CD4-positive, alpha-beta T cell (primary cell): ENCODE measurements at places on chromosomes 2 and 18. TPM values are rescaled to one million over a fixed set of nuclear protein-coding genes. Genes with fewer than 3 reads are reported as not detected.

The G6PC2 gene
- total RNA-seq, result not detected

The CCDC148 gene
- total RNA-seq, result not detected

The RTP5 gene
- 0.30 TPM for total RNA-seq

- DNase-seq, result no peak
Observed at GRCh38 chr2:107775211-107775610, 51.5 kb upstream of the RGPD4 start.

DNA sequence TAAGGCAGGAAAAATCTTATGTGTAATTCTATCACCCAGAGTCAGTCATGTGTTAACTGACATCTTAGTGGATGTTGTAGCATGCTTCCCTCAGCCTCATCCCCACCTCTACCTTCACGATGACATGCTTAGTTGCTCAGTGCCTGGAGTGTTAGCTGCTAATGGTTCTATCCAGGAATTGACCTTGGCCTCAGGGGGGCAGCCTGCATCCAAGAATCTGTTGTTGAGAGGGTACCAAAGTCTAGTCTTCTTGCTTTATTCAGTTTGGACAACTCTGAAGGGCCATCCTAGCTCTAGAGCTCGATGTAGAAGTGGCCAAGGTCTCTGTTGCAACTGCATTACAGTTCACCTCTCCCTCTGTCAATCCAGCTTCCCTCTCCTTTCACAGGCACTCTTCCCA, 61.2 kb downstream of the ACYP2 start:
- no peak for DNase-seq

DNA sequence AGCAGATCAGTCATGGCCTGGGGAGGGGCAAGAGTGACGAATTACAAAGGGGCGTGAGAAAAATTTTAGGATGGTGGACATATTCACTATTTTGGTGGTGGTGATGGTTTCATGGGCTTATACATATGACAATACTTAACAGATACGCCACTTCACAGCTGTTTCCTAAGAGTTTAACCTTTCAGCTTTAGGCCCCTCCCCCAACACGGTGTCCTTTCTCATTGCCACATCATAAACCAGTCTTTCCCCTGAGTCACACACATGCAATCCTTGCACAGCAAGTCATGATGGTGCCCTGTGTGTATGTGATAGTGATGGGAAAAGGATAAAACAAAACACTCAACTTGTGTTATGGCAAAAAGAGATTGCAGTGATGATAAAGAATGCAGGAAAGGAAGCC, 47.6 kb upstream of the IL1R1 start:
- no peak for DNase-seq

GRCh38 chr2:230668184-230668938, 44.3 kb upstream of the CAB39 start:
- no peak for DNase-seq

DNA sequence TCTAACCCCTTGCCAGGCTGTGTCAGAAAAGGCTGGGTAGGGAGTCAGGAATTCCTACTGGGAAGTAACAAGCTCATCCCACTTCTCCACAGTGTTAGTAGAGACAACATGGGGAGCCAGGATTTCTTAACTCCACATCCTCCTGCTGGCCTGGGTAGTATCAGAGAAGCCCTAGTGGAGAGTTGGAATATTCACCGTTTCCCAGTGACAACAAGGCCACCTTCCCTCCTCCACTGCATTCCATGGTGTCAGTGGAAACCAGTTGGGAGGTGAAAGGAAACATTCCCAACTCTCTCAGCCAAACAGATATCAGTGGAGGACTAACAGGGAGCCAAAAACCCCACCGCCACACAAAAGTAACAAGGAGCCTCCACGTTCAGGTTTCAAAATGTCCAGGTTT, 41.2 kb downstream of the SRD5A2 start:
- no peak for DNase-seq

- no peak for DNase-seq
Observed at GRCh38 chr2:162798407-162798806, 40.2 kb downstream of the KCNH7 start.

GRCh38 chr18:41146301-41146700, 808.7 kb upstream of the PIK3C3 start:
- DNase-seq, result no peak

GRCh38 chr2:67828066-67828465, 234.7 kb downstream of the C1D start:
- no peak for DNase-seq

The CELF4 gene
- total RNA-seq, result not detected
